ENCODE measurements at places on chromosomes 3 and 15.
A peak's percentile ranks its signal among the peaks of the same experiment; 100 is the strongest.

- no peak for DNase-seq
These were observed 49.4 kb downstream of the MYZAP start for GRCh38 chr15:57640930-57641682.

GRCh38 chr3:122969585-122970469 lies 57.7 kb downstream of the SEMA5B start:
- peak; percentile 58 for DNase-seq

- DNase-seq: no peak
These were observed 95.5 kb downstream of the FRMD4B start for GRCh38 chr3:69290430-69290829.

GRCh38 chr3:59813148-59813538 lies 763.3 kb upstream of the CFAP20DC start:
- DNase-seq: no peak

DNA sequence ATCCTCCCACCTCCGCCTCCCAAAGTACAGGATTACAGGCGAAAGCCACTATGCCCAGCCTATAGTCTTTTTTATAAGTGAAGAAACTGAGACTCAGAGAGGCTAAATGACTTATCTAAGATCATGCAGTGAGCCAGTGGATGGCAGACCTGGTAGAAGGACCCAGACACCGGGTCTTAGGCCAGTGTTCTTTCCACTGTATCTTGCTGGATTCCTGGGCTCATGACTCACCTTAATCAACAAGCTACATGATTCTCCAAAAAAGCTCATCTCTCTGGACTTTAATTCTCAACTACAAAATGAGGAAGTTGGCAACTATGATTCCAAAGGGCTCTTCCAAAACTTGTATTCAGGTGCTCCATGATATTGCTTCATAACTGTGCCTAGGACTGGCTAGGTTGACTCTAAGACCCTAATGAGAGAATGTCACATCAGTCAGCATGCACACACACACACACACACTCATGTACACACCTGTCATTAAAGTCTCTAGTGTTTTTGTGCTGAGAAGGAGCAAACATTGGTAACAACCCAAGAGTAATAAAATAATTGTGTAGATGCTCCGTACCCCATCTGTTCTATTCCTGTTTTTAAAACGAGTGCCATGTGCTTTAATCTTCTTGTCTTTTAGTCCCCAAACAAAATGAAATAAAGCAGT lies 89.7 kb upstream of the SLC4A7 start:
- DNase-seq: no peak

DNA sequence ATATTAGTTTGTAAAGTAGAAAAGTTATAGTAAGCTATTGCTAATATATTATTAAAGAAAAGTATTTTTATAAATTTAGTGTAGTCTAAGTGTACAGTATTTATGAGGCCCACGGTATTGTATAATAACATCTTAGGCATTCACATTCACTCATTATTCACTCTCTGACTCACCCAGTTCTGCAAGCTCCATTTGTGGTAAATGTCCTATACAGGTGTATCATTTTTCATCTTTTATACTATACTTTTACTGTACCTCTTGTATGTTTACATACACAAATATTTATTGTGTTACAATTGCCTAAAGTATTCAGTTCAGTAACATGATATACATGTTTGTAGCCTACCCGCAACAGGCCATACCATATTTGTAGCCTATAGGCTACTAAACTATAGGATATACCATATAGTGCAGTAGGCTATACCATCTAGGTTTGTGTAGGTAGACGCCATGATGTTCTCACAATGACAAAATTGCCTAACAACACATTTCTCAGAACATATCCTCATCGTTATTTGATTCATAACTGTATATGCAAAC lies 246.8 kb upstream of the ALCAM start:
- DNase-seq: no peak
